OCI-M1 (cell line): ENCODE measurements at places on chromosomes 2 and 18.

DNA sequence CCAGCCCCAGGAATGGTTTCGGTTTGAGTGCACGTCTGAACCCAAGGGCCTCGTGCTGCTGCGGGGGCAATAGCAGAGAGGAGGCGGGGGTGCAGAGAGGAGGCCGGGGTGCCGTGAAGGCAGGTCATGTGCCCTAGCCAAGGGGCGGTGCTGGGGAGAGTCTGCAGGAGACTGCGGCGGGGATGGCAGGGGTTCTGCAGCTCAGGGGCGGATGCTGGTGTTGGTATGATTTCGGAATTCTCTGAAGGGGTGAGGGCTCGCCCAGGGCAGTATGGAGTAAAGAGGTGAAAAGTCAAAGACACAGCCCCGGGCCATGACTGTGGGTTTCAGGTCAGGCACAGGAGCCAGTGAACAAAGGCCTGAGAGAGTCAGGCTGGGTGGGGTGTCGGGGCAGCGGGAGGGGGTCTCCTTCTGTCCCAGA, 186.5 kb upstream of the HDAC4 start:
- DNase-seq, result no peak

GRCh38 chr18:43034683-43035500, 80.6 kb downstream of the RIT2 start:
- peak; percentile 11 for DNase-seq

- no peak for DNase-seq
Observed at GRCh38 chr2:136351684-136352083, 233.7 kb upstream of the CXCR4 start.

- DNase-seq, result no peak
Observed at GRCh38 chr18:59560556-59560955, 136.7 kb downstream of the CCBE1 start.

- no peak for DNase-seq
Observed at GRCh38 chr2:156709091-156709490, 272.9 kb downstream of the GPD2 start.

- no peak for DNase-seq
Observed at GRCh38 chr2:149191915-149192314, 138.5 kb upstream of the LYPD6 start.

GRCh38 chr2:144390424-144391020, 129.4 kb downstream of the ZEB2 start:
- no peak for DNase-seq

DNA sequence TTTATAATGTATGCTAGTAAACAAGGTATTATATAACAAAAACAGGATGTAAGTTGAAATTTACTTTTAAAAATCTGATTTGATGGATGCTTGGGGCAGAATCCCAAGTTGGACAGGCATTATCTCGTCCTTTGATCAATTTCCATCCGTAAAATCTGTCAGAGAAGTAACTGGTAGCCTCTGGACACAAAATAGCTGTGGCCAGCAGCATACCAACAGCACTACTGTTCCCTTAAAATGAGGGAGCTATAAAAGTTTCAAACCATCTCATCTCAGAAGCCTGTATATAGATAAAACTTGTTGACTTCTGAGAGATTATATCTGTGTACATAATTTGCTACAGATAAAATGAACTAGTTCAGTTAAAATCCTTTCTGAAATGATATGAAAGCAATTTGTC, 14.7 kb upstream of the METAP1D start:
- no peak for DNase-seq

- no peak for DNase-seq
Observed at GRCh38 chr2:157032017-157032416, 225.5 kb upstream of the GALNT5 start.

GRCh38 chr2:173109253-173110188, 33.9 kb downstream of the MAP3K20 start:
- DNase-seq, result no peak

GRCh38 chr18:24009246-24009645, 5.3 kb upstream of the TTC39C start:
- DNase-seq, result no peak

- DNase-seq, result peak; percentile 18
Observed at GRCh38 chr2:196535742-196536141, 103.8 kb upstream of the CCDC150 start.

DNA sequence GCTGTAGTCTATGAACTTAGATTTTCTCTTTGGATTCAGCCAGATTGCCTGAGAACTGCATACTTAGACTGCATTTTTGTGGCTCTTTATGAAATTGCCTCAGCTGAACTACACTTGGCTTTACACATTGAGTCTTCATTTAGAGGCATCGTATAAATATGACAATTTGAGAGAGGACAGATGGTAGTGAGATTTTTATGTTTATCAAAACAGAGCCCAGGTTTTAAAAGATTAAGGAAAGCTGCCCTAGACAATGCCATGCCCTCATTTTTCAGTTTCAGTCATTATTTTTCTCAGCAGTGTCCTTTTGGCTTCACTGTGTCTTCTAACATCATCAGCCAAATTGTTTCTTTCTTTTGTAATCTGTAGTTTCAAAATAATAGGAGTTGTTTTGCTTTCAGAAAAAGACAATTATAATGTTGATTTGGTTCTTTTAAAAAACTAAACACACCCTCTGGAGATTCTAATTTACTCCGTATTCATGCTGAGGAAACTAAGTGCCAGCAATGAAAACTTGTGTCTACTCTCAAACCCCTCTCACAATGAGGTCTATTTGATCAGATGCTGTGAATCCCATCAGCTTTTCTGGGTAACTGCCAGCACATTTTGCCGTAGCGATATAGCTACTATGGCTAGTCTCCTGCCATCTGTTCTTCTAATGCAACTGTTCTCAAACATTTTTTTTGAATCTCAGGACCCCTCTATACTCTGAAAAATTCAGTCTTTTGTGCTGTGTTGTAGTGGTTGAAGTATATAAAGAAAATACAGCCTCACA, 46.2 kb downstream of the TWSG1 start:
- DNase-seq, result no peak

- no peak for DNase-seq
Observed at GRCh38 chr2:16034151-16034974, 94.0 kb downstream of the MYCN start.

DNA sequence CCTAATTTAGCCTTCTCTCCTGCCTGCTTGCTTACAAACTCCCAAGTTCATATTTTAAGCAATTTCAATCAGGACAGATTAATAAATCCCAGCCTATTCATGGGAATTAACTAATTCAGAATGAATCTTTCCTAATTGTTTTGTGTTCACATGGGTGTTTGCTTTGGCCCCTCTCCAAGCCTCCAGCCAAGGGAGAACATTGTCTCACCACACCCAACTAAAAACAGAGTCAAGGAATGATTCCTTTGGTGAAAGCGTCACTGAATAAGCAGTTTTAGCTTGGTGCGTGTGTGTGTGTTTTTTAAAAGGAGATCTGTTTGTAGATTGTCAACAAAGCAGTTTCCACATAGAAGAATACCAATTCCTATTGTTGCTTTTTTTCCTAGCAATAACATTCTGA, 43.0 kb upstream of the DSG1 start:
- no peak for DNase-seq

DNA sequence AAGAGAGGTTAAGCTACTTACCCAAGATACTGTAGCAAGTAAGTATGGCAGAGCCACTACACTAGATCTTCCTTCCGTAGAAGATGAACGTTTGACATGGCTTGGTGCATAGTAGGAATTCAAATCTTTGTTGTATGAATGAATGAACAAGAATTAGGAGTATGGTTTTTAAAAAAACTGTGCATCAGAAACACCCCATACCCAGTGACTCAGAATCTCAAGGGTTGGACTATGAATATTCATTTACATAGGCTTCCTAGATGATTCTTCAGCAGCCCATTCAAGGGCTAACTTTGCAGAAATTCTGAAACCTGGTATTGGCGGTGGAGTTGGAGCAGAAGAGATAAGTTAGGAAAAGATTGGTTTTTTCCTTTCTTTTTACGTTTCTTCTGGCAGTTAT, 5.4 kb downstream of the ACTR3 start:
- peak; percentile 9 for DNase-seq

DNA sequence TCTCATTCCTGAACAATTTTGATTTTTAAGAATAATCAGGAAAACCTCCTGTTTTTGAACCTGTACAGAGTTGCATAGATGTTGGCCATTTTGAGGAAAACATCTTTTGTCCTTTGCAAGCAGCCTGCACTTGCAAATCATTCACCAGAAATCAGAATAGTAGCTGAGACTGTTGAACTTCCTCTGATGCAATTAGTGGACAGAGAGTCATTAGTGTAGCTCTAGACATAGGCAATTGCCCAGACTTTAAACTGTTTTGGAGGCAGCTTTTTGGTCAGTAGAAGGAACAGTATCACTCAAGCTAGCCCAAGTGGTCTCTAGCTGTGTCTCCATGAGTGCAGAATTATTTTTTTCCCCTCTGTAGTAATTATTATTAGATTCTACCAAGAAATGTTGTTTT, 326.1 kb downstream of the PIK3C3 start:
- peak; percentile 21 for DNase-seq

GRCh38 chr18:36762074-36762473, 66.7 kb downstream of the TPGS2 start:
- no peak for DNase-seq

DNA sequence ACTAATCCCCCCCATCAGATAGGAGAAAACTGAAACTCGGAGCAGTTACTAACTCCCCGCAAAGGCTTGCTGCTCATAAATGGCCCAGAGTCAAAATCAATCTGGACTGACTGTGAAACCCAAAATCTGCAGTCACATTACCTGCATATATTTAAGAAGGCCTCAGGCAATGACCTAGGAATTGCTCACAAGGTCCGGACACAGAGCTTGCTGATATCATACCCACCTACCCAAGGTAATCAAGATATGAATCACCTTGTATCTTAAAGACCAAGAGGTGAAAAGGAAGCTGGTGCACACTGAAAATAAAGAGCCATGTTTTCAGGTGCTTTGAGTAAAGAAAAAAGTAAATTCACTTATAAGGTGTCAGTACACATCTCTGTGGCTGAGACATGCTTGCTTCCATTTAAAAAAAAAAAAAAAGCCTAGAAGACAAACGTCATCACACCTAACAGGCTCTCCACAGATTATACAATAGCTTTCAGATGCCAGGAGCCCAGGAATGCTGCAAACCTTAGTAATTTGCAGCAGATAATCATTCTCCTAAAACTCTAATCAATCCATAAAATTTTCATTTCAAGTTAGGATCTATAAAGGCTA, 195.4 kb downstream of the ZEB2 start:
- DNase-seq, result no peak

GRCh38 chr2:195961873-195962272, 106.8 kb downstream of the DNAH7 start:
- DNase-seq, result peak; percentile 49

DNA sequence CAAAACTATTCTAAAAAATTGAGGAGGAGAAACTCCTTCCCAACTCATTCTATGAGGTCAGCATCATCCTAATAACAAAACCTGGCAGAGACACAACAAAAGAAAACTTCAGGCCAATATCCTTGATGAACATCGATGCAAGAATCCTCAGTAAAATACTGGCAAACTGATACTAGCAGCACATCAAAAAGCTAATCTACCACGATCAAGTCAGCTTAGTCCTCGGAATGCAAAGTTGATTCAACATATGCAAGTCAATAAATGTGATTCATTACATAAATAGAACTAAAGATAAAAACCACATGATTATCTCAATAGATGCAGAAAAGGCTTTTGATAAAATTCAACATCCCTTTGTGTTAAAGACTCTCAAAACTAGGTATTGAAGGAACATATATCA, 63.1 kb downstream of the EHBP1 start:
- DNase-seq, result no peak

DNA sequence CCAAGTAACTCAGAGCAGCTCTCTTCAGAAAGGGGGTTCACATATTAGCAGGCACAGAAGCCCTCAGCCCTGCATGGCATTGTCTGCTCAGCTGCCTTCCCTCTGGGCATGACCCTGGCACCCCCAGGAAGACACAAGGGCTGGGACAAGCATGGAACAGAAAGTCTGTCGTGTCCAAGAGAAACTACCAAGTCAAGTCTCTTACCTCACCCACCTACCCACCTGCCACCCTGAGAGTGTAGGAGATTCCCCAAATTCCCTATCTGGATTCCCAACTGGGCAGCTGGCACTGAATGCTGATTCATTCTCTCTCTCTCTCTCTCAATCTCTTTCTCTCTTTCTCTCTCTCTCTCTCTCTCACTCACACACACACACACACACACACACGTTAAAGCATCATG, 21.6 kb downstream of the SMAD7 start:
- DNase-seq, result no peak

DNA sequence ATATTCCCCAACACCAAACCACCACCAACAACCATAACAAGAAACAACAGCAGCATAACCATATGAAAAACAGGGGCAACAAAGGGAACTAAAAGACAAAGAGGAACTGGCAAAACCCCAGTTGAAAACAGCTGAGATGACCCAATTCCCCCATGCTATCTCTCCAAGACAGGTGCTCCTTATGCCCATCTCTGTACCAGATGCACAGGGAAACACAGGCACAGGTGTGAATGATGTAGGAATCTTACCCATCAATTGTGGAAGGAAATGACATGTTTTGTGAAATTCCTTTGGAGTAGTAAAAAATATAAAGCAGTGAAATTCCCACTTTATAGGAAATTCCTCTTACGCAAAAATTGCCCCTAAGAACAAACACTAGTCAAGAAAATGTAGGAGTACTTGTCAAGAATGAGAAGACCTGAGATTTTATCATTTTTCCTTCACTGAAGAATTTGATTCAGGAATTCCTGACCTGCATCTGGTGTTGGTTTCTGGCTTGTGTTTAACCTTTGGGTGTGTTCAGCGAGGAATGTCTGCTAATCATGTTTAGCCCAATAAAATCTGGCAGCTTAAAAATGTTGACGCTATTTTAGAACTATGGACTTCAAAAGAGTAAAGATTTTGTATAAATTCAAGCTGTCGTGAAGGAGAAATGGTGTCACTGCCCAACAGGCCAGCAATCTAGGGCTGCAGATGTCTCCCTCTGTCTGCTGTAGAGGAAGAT, 67.7 kb upstream of the ARHGAP28 start:
- DNase-seq, result no peak

DNA sequence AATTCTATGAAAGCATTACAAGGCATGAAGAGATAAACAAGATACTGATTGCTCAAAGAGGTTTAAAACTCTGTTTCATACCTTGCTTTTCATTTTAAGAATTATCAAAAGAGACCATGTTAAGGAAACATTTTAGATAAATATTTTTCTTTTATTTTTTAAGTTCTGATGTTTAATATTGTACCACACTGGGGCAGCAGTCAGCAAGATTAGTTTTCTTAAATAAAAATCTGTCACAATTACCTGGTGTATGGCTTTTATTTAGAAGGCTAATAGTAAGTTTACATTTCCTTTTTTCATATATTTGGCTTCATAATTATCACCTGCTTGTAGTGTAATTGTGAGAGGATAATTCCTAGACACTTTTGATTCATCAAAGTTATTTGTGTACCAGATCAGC, 46.4 kb downstream of the ZNF804A start:
- no peak for DNase-seq

DNA sequence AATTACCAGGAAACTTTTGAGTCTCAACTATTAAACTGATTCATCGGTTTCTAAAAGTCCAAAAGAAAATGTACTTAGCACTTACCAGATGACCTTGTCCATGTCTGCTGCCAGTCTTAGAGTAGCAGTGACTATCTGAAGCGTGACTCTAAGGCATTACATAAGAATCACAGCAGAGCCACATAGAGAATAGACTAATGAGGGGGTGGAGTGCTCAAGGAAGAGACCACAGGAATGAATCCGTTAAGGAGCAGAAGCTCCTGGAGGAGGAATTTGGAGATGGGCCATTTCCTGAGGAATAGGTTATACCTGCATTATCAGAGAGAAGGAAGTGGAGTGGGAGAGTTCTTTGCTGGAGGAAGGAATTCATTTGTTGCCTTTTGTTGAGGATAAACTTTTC, 116.0 kb downstream of the MAP3K20 start:
- no peak for DNase-seq

GRCh38 chr18:79147014-79147413, 77.8 kb downstream of the ATP9B start:
- DNase-seq, result no peak

GRCh38 chr18:80179857-80180558, 67.3 kb downstream of the PARD6G start:
- no peak for DNase-seq
